NCI-H524 treated with DMSO at 0.1 percent for 48 hours (cell line): ENCODE measurements at places on chromosomes 2 and 18.

DNA sequence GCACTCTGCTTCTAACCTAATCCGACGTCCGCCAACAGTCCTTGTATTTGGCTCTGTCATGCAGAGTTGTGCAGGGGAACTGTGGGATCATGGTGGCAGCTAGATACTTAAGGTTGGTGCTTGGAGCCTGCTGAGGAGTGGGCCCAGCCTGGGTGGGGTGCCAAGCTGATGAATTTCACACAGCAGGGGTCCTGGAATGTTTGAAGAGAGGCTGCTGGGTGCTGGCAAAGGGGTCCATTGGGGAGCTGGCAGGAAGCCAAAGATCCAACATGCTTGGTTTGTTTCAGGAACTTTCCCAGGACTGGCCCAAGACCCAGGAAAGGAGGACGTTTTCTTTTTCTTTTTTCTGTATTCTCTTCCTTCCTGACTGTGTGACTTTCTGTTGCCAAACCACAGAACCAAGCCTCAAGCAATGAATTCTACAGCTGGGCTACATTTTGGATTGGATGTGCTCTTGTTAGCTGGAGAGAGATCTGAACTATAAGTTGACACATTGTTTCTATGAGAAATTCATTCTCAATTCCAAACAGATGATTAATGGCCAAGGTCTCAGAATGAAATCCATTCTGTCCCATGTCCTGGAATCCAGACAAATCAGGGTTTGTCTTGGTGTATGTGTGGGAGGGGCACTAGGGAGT lies 49.9 kb downstream of the DHRS9 start:
- no peak for DNase-seq

- DNase-seq, result no peak
Measured at GRCh38 chr2:85476624-85477023, 58.1 kb downstream of the SH2D6 start.

DNA sequence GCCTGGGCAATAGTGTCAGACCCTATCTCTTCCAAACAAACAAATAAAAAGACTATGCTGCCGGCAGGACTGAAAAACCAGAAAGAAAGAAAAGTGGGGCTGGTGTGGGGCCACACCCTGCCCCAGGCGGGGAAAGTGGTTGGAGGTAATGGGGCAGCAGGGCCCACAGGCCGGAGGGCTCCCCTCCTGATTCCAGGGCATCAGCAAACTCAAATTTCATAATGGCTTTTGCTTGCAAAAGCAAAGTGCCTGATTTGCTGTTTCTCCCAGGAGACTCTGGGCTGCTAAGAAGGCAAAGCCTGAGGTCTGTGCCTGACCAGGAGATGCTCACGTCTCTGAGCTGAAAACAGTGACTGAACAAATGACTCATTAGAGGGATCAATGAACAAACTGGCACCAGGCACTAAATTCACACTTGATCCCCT lies 121.9 kb downstream of the HDAC4 start:
- no peak for DNase-seq

GRCh38 chr2:145154731-145155130 lies 634.8 kb upstream of the ZEB2 start:
- no peak for DNase-seq

- no peak for DNase-seq
Measured at GRCh38 chr2:80303006-80303908, 1.3 kb downstream of the LRRTM1 start.

GRCh38 chr18:80232030-80232429 lies 15.3 kb downstream of the PARD6G start:
- no peak for DNase-seq

- no peak for DNase-seq
Measured at GRCh38 chr2:122136056-122136455, 380.6 kb downstream of the TSN start.
